ENCODE measurements at places on chromosomes 2 and 18.

- no peak for DNase-seq
Observed at GRCh38 chr18:10928011-10928771, 221.2 kb downstream of the PIEZO2 start.

DNA sequence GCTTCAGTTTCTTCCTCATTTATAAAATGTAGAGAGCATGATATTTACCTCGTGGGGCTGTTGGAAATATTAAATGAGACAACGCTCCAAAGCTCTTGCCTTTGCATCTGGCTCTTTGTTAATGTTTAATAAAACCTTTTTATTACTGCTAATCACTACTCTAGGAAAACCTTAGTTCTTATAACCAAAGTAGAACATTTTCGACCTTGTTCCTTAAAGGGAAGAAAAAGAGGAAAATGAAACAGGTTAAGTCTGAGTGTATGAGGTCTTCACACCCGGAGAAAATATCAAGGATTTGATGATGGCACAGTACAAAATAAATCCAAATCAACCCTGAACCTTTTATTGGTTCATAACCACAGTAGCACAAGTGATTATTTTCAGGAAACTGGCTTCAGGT, 86.6 kb upstream of the BCL2L11 start:
- no peak for DNase-seq

DNA sequence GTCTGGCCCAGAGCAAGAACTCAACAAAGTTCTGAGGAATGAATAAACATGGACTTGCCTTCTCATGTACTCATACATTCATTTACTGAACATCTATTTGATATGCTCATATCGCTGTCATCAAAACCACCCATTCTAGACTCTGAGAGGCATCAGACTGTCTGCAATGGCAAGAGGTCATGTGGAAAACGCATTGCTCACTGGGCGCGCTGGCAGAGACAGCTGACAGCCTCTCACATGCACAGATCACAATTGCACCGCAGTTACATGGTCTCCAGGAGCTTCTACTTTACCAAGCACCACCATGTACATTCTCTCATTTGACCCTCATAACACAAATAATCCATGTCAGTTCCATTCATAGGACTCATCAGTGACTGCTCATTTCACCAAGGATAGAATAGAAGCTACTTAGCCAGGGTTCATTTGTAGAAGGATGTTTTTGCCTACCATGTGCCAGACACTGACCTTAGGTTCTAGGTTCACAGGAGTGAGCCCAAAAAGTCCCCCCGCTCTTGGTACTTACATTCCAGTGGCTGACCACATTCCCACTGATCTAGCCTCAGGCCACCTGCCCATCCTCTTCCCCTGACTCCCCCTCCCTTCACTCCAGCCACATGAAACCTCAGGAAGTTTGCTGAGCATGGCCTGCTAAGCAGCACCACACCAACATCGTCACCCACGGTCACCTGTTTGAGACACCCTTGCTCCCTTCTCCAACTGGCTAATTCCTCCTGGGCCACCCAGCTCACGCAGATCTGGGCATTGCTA, 6.1 kb downstream of the FAM124B start:
- DNase-seq, result no peak

DNA sequence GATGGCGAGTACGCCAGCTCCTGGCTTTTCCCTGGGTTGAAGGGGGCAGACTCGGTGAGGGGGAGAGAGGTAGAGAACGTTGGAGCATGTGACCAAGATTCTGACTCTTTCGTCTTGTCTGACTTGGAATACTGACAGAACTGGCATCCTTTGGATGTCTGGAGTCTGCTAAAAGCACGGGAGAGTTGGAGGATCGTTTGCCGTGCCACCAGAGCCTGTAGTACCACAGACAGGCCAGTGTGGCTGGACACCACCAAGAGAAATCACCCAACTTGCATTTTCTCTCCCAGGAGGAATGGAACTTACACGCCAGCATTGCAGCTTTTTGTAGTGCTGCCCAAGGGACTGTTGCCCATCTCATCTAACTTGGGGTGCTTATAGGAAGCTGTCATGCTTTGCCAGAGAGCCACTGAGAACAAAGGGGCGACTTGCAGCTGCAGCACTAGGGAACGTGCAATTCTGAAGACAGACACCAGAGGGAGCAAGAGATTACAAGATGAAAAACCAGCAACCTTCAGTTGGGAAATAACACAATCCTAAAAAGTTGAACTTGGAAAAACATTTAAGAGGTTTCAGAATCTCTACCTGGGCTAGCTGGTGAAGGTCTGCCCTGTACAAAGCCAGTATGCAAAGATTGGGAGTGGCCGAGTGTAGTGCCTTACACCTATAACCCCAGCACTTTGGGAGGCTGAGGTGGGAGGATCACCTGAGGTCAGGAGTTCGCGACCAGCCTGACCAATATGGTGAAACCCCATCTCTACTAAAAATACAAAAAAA, 24.1 kb downstream of the PSMG2 start:
- DNase-seq, result peak; percentile 84

GRCh38 chr2:149389506-149390167, 59.2 kb downstream of the LYPD6 start:
- no peak for DNase-seq

GRCh38 chr2:195117011-195117410, 540.0 kb upstream of the SLC39A10 start:
- no peak for DNase-seq

Data from suppressor macrophage (primary cell).